ENCODE measurements at places on chromosomes 11 and 22.

GRCh38 chr11:15819679-15820286, 536.6 kb downstream of the SOX6 start:
- no peak overlapping the region for H3K27ac ChIP-seq
- no peaks in the 10 kb centered on the region for H3K27me3 ChIP-seq
- H3K4me3 ChIP-seq = no peak overlapping the region
- peaks cover 37% of the 10 kb centered on the region for H3K4me1 ChIP-seq
- peak; percentile 67 for DNase-seq

DNA sequence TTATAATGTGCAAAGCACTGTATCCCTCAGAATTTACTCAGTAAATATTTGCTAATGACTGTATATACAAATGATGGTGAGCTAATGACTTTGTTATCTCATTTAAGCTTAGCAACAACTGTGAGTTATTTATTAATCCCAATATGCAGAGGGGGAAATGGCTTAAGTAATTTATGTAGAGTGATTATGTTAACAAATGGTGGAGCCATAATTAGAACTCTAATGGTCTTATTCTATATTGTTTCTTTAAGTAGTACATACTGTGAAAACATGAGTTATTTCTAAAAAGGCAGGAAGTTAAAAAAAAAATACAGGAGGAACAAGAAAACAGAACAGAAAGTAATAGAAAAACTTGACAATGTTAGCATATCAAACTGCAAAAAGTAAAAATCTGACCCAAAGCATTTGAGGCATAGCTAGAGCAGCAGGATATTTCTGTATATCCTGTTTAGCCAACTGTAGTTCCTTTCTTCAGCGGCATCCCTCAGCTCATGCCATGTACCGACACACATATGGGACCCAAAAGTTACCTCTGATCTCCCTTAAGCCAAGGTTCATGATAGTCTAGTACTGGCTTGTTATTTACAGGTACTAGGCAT, 94.2 kb downstream of the FCHSD2 start:
- H3K27ac ChIP-seq = peak overlapping the region; percentile 25
- H3K4me1 ChIP-seq = peaks cover 39% of the 10 kb centered on the region
- no peaks in the 10 kb centered on the region for H3K36me3 ChIP-seq

- no peaks in the 10 kb centered on the region for H3K27me3 ChIP-seq
- no peak overlapping the region for H3K4me3 ChIP-seq
- no peak overlapping the region for H3K27ac ChIP-seq
- H3K36me3 ChIP-seq = peaks cover 11% of the 10 kb centered on the region
- peaks cover 54% of the 10 kb centered on the region for H3K4me1 ChIP-seq
- DNase-seq = no peak
Observed at GRCh38 chr11:120222916-120223315, 12.1 kb downstream of the OAF start.

DNA sequence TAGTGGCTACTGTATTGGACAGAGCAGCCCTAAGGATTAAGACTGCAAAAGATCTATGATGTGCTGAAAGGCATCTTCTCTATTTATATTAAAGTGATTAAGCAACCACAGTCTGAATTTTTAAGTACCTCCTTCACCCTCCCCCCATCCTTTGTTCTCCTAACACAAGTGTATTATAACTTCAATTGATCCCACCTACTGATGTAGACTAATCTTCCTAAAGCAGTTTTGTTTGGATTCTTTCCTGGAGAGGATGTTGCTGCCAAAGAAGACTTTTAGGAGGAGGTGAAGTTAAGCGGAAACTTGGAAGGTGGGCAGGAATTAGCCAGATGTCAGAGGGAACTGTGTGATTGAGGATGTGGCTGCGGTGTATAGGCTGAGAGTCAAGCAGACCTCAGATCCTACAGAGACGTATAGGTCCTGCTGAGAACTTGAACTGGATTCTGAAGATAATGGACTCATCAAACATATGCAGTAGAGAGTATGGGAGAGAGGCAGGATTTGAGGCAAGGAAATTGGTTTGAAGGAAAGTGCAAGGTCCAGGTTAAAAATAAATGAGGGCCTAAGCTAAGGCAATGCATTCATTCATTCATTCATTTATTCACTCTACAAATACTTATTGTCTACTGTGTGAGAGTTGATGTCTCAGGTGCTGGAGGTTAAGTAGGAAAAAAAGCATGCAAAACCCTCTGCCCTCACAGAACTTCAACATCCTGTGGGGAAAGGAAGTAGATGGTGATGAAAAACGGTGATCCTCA, 5.2 kb upstream of the RASSF10 start:
- H3K27me3 ChIP-seq = peaks cover 34% of the 10 kb centered on the region
- H3K4me1 ChIP-seq = peaks cover 4% of the 10 kb centered on the region
- DNase-seq = no peak
- no peak overlapping the region for H3K27ac ChIP-seq
- H3K36me3 ChIP-seq = no peaks in the 10 kb centered on the region

DNA sequence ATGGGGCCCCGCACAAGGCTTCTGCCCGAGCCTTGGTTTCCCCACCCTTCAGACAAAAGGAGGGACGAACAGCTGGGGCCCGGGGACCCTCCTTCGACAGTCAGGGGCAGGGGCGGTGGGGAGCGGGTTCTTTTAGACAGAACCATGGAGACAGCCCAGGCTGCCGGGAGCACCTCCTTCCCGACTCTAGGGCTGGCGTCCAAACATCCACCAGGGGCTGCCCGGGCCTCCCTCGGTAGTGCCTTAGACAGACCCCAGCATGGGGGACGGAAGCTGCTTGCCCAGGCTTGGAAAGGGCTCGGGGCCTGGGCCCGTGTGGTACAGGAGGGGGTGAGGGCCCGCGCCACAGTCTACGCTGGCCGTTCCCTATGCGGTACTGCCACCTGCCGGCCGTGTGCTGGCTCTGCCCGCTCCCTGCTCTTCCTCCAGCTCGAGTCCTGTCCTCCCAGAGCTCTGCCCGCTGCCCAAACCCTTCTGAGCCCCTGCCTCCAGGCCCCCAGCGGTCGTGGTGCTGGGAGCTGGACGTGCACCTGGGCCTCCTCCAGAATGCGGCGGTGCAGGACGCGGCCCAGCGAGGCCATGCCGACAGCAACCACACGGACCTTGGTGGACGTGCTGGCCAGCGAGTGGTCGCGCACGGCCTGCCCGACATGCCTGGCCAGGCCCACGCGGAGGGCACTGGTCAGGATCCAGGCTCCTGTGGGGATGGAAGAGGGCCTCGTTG, 20.1 kb downstream of the TSSC4 start:
- peak; percentile 65 for DNase-seq
- H3K36me3 ChIP-seq = no peaks in the 10 kb centered on the region
- no peak overlapping the region for H3K27ac ChIP-seq
- peaks cover 4% of the 10 kb centered on the region for H3K4me1 ChIP-seq
- H3K4me3 ChIP-seq = no peak overlapping the region

- H3K27me3 ChIP-seq = no peaks in the 10 kb centered on the region
- peaks cover 22% of the 10 kb centered on the region for H3K4me1 ChIP-seq
- peak; percentile 71 for DNase-seq
- no peaks in the 10 kb centered on the region for H3K36me3 ChIP-seq
Observed at GRCh38 chr11:112121981-112122615, 35.4 kb downstream of the SDHD start.

DNA sequence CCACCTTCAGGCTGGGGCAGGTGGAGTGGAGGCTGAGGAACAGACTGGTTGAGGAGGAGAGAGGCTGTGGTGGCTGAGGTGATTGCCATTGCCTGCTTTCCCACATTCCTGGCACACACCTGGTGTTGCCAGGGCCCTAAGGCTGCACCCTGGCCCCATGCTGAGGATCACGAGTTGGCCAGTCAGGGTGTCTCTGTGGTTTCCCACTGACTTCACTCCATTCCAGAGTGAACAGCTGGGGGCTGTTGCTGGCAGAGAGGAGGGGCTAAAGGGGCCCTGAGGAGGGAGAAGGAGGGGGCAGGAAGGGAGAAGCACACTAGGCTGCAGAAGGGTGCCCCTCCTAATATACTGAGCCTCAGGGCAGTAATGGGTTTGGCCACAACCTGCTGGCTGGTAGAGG, 1.8 kb downstream of the TMEM86A start:
- H3K27me3 ChIP-seq = peaks cover 5% of the 10 kb centered on the region
- no peak for DNase-seq
- H3K4me3 ChIP-seq = no peak overlapping the region
- peaks cover 45% of the 10 kb centered on the region for H3K4me1 ChIP-seq

DNA sequence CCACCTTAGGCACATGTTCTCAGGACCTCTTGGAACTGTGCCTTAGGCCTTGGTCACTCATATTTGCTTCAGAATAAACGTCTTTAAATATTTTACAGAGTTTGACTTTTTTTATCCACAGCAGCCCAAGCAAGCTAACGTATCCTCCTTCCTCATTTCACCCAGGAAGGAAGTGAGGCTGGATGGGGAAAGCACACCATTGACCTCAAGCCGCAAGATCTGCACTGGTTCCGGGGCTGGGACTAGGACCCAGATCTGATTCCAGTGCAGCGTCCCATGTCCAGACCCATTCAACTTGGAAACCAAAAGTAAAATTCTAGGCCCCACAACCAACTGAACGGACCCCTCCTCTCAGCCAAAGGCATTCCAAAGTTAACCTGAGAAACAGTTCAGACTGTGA, 2.4 kb upstream of the LGALS12 start:
- H3K4me1 ChIP-seq = peaks cover 69% of the 10 kb centered on the region
- H3K27ac ChIP-seq = peak overlapping the region; percentile 50
- DNase-seq = peak; percentile 86
- H3K36me3 ChIP-seq = no peaks in the 10 kb centered on the region
- H3K27me3 ChIP-seq = no peaks in the 10 kb centered on the region

GRCh38 chr11:37724315-37724714, 1126.3 kb upstream of the RAG2 start:
- no peaks in the 10 kb centered on the region for H3K36me3 ChIP-seq
- DNase-seq = no peak
- no peaks in the 10 kb centered on the region for H3K4me1 ChIP-seq
- no peak overlapping the region for H3K4me3 ChIP-seq
- no peak overlapping the region for H3K27ac ChIP-seq
- H3K27me3 ChIP-seq = no peaks in the 10 kb centered on the region

DNA sequence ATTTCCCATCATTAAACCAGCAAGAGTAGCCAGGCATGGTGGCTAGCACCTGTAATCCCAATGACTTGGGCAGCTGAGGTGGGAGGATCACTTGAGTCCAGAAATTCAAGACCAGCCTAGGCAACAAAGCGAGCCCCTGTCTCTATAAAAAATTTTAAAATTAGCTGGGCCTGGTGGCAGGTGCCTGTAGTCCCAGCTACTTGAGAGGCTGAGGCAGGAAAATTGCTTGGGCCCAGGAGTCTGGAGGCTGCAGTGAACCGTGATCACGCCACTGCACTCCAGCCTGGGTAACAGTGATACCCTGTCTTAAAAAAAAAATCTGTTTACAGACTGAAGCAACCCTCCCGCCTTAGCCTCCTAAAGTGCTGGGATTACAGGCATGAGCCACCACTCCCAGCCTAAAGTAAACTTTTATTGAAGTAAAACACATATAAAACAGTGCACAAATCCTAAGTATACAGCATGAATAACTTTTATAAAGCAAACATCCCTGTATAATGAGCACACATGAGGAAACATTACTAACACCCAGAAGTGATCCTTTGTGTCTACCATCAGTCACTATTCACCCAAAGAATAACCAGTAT, 12.6 kb downstream of the UCP3 start:
- no peaks in the 10 kb centered on the region for H3K36me3 ChIP-seq
- peak overlapping the region; percentile 5 for H3K27ac ChIP-seq
- no peak for DNase-seq
- H3K4me3 ChIP-seq = no peak overlapping the region
- H3K27me3 ChIP-seq = no peaks in the 10 kb centered on the region

GRCh38 chr11:8328848-8329330, 65.2 kb upstream of the LMO1 start:
- H3K4me1 ChIP-seq = peaks cover 58% of the 10 kb centered on the region
- H3K27ac ChIP-seq = peak overlapping the region; percentile 81
- DNase-seq = peak; percentile 97
- H3K27me3 ChIP-seq = no peaks in the 10 kb centered on the region

DNA sequence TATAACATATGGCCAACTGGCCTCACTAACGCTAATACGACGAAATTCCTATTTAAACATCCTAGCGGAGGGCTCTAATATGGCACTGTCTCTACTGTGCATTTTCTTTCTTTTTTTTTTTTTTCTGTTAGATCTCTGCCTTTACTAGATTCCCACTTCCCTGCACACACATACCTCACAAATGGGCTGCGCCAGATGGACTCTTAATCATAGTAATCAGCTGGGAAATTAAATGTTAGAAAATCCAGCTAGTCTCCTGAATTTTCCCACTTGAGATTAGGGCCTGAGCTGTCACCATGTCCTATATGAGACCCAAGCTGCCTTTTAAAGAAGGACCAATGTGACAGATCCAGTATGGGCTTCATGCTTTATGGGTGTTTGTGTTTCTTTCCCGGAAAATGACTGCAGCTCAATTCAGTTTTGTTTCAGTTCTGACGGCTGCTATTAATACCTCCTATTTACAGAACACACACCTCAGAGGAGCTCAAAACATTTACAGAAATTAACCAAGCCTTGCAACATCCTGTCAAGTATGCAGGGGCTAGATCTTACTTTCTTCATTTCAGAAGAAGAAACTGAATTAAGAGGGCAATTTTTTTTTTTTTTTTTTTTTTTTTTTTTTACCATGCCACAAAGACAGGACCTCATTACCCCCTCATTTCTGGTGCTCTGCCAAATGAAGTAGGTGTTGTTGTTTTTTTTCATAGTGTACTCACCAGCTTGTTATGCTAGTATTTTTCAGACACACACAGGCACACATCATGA, 49.8 kb upstream of the BLID start:
- no peak for DNase-seq
- H3K4me1 ChIP-seq = no peaks in the 10 kb centered on the region
- no peaks in the 10 kb centered on the region for H3K36me3 ChIP-seq
- no peak overlapping the region for H3K27ac ChIP-seq
- no peaks in the 10 kb centered on the region for H3K27me3 ChIP-seq

- no peak overlapping the region for H3K4me3 ChIP-seq
- no peak overlapping the region for H3K27ac ChIP-seq
- H3K4me1 ChIP-seq = peaks cover 14% of the 10 kb centered on the region
- H3K36me3 ChIP-seq = no peaks in the 10 kb centered on the region
Observed at GRCh38 chr11:108494182-108494581, 4.0 kb downstream of the POGLUT3 start.

DNA sequence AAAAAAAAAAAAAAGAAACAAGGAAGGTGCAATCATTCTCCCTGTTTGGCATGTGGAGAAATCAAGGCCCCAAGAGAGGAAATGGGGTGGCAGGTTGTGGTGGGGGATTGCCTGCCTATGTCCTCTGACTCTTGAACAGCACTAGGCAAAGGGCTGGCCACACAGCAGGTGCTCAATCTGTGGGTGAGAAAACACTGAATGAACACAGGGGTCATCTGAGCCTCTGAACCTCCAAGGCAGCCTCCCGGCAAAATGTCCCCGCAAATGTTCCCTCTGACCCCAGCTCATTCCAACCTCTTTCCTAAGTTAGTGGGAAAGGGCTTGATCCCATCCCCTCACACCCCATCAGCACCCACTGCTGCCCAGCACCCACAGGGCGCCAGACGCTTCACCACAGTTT, 4.6 kb downstream of the PLA2G6 start:
- H3K27ac ChIP-seq = peak overlapping the region; percentile 75
- peaks cover 56% of the 10 kb centered on the region for H3K4me1 ChIP-seq
- H3K27me3 ChIP-seq = no peaks in the 10 kb centered on the region
- DNase-seq = peak; percentile 78
